ENCODE measurements at places on chromosomes 5 and 9.

GRCh38 chr5:1429066-1429465 is 16.2 kb downstream of the SLC6A3 start:
- DNase-seq = no peak

DNA sequence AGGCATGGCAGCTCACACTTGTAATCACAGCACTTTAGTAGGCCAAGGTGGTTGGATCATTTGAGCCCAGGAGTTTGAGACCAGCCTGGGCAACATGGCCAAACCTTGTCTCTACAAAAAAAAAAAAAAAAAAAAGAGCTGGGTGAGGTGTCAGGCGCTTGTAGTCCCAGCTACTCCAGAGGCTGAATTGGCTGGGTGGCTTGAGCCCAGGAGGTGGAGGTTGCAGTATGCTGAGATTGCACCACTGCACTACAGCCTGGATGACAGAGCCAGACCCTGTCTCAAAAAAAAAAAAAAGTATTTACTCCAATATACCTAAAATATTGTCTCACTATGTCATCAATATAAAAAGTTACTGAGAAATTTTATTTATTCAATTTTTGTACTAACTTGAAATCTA is 2.8 kb downstream of the SCAI start:
- DNase-seq = no peak

DNA sequence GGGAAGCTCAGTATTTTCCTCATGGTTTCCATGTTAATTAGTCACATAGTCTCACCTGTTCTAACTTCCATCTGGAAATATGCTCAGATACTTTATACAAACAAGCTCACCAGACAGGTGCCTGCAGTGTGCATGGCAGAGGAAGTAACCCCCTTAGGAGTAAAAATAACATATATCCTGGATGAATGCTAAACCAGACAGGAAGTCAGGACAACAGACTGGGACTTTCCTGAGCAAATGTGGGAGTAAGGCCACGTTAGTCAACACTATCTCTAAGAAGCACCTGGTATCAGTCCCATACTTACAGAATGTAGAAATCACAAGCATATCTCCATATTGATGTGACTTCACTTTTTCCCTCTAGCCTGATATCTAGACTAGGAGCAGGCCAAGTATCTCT is 128.4 kb downstream of the SEC61B start:
- no peak for DNase-seq

DNA sequence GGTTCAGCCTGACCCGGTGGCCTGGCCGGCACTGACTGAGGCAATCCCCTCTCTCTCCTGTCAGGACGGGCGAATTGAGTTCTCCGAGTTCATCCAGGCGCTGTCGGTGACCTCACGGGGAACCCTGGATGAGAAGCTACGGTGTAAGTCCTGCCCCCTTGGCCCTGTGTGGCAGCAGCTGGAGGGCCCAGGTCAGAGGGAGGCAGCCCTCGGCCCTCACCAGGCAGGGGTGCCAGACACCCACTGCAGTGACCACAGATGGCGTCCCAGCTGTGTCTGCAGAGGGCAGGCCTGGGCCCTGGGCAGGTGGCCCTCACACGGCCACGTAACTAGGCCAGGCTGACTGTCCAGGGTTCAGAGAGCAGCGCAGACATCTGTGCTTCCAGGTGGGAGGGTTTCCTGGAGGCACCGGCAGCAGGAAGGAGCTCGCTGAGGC is 45.9 kb upstream of the HMCN2 start:
- DNase-seq = no peak

DNA sequence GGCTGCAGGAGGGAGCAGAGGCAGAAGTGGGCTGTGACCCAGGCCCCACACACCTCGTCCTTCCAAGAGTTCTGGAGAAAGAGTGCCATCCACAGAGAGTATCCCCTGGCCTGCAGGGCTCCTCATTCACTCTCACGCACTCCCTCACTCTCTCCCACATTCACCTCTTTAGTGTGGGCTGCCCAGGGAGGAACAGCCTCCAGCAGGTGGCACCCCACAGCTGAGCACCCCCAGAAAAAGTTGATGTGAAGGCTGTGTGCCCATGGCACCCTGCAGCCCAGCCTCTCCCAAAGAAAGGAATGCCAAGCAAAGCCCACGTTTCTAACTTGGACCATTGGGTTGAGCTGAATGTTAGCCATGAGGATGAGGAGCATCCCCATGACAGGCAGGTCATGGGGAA is 4.5 kb upstream of the SHC3 start:
- no peak for DNase-seq

GRCh38 chr9:137127301-137128157 is 11.4 kb upstream of the GRIN1 start:
- DNase-seq = no peak

DNA sequence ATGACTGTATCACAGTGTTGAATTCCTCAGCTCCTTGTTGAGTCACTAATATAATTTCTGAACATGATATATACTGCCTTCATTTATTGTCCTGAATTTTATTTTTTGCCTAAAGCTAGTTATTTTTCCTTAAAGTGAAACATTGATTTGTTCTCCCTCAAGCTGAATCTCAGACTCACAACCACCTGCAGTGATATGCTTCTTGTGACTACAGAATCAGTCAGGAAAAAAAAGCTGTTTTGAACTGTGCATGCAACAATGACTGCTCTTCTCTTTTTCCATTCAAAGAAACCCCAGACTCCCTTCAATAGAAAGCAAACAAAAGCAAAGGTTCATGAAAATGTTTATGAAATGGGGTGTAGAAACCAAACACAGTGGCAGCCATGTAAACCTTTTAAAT is 470.2 kb upstream of the CHD1 start:
- DNase-seq = no peak

DNA sequence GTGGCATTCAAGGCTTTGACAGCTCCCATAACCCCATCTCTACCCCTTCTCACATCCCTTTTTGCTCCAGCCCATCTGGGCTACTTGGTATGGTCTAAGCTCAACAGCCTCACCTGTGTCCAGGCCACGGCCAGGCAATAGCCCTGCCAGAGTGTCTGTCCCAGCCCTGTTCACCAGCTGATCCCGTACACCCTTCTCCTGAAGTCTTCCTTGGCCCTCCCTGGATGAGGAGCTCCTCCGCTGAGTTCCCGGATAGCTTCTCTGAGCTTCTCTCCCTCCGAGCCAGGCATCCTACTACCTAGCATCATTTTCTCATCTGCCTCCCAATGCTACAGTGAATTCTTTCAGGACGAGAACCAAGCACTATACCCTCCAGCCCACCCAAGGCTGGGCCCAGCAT is 208.2 kb downstream of the DAB2IP start:
- DNase-seq = no peak

- DNase-seq = no peak
Measured at GRCh38 chr5:39024884-39025283, 49.3 kb downstream of the RICTOR start.

DNA sequence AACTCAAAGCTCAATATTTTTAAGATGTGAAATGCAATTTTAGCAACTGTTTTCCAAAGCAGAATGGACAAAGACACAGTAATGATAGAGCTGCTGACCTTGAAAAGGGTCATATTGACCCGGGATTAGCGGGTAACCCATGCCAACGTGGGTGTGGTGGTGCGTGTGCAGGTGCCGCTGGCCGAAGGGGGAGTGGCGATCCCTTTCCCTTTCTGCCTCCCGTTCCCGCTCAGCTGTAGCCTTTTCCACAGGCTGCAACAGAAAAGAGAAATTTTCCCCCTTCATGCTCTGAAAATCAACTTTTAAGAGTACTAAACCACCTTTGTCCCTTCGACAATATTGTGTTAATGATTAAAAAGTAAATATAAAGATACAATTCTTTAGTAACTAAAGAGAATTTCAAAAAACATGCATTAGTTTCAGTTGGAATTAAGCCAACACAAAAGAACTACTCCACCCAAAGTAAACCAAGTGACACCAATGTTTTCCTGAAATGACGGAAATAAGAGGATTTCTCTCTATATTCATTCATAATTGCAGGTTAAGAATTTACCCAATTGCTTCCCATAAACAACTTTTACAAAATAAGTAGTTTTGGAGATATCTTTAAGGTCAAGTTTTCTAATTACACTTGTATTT is 105.2 kb downstream of the ZNF608 start:
- DNase-seq = no peak

- DNase-seq = no peak
Measured at GRCh38 chr9:134136118-134136995, 475 bp downstream of the WDR5 start.

- DNase-seq = no peak
Measured at GRCh38 chr9:124198948-124199347, 58.8 kb upstream of the NEK6 start.

DNA sequence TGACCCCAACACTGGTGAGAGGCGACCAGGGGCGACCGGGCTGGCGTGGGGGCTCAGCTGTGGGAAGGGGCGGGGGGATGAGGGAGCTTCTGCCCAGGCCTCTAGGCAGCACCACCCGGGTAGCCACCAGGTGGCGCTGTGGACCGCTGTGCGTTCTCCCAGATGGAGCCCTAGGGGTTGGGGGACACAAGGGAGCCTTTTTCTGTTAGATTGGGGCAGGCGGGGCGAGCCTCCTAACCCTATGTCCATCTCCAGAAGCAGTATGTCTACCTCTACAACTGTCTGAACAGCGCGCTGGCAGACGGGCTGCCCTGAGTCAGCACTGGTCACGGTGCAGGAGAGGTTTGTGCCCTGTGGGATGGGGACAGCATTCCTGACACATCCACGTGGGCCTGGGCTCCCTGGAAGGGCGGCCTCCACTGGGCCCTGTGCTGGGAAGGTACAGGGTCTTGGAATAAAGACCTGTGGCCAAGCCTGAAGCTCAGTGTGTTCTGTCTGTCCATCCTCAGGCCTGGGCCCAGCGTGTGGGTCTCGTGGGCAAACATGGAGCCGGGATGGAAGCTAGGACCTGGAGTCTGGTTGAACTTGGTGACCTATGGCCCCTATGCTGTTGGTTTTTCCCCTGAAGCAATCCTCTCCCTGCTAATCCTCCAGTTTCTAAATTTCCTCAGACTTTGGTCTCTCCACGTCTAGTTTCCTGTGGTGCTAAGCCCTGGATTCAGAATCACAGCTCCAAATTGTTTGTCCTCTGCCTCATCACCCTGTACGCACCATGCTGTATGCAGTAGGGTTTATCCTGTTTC is 23.1 kb upstream of the SPTLC1 start:
- no peak for DNase-seq

DNA sequence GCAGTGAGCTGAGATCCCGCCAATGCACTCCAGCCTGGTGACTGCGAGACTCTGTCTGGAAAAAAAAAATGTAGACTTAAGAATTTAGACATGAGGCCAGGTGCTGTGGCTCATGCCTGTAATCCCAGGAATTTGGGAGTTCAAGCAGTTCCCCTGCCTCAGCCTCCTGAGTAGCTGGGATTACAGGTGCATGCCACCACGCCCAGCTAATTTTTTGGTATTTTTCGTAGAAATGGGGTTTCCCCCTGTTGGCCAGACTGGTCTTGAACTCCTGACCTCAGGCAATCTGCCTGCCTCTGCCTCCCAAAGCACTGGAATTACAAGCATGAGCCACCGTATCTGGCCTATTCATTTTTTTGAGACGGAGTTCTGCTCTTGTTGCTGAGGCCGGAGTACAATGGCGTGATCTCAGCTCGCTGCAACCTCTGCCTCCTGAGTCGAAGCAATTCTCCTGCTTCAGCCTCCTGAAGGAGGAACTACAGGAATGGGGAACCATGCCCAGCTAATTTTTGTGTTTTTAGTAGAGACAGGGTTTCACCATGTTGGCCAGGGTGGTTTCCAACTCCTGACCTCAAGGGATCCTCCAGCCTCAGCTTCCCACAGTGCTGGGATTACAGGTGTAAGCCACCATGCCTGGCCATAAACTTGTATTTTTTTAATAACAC is 14.0 kb downstream of the DDX46 start:
- no peak for DNase-seq

Measured in cortex of kidney (tissue), 1 donor.